Smooth muscle cell of the umbilical artery (primary cell): ENCODE measurements at places on chromosomes 4 and X. TPM values are rescaled to one million over a fixed set of nuclear protein-coding genes. Genes with fewer than 3 reads are reported as not detected.

Gene CTAG1B
- not detected in 2 replicates for total RNA-seq

Gene ALB
- total RNA-seq, result 0.59 TPM in 1 of 2 replicates, not detected in the other

Gene CLGN
- 3.0 and 5.7 TPM in 2 replicates for total RNA-seq

Gene RAB41
- not detected in 2 replicates for total RNA-seq

Gene LDOC1
- total RNA-seq, result 3.9 and 8.4 TPM in 2 replicates

Gene ZBED1
- total RNA-seq, result 27.9 and 44.9 TPM in 2 replicates

Gene NDP
- under 0.01 and 1.4 TPM in 2 replicates for total RNA-seq

Gene PRDM8
- total RNA-seq, result 11.9 and 40.7 TPM in 2 replicates

Gene SLIT2
- 18.1 and 34.0 TPM in 2 replicates for total RNA-seq

Gene TCEAL6
- total RNA-seq, result not detected in 2 replicates

Gene SNX25
- 112 and 133 TPM in 2 replicates for total RNA-seq

Gene TMSB15A
- total RNA-seq, result 2.4 and 6.9 TPM in 2 replicates

Gene AFF2
- 3.6 and 6.8 TPM in 2 replicates for total RNA-seq

Gene RAB39B
- total RNA-seq, result 0.69 and 1.5 TPM in 2 replicates

Gene VCX2
- total RNA-seq, result not detected in 2 replicates

Gene PCDH7
- 36.0 and 64.1 TPM in 2 replicates for total RNA-seq

Gene PNMA3
- 0.09 and 0.89 TPM in 2 replicates for total RNA-seq

Gene CLCN4
- total RNA-seq, result 1.2 and 1.6 TPM in 2 replicates

Gene PCDH19
- total RNA-seq, result 0.69 and 1.2 TPM in 2 replicates

Gene MBTPS2
- total RNA-seq, result 14.8 and 22.1 TPM in 2 replicates

Gene TRMT10A
- 6.2 and 6.5 TPM in 2 replicates for total RNA-seq

Gene ENOPH1
- total RNA-seq, result 54.6 and 65.9 TPM in 2 replicates

Gene CCKAR
- total RNA-seq, result 0.09 and 0.30 TPM in 2 replicates

Gene SMIM20
- total RNA-seq, result 18.8 and 36.5 TPM in 2 replicates

Gene F9
- not detected in 2 replicates for total RNA-seq

Gene UCP1
- not detected in 2 replicates for total RNA-seq

Gene BMX
- 0.23 and 0.30 TPM in 2 replicates for total RNA-seq

Gene ADGRA3
- 33.6 and 53.1 TPM in 2 replicates for total RNA-seq

Gene TCEANC
- 1.5 and 3.9 TPM in 2 replicates for total RNA-seq

Gene FABP2
- not detected in 2 replicates for total RNA-seq

Gene ERAS
- total RNA-seq, result not detected in 2 replicates

Gene PLP2
- 4.8 and 10.5 TPM in 2 replicates for total RNA-seq
